H9 (cell line): ENCODE measurements at places on chromosomes 3 and 15. TPM values are rescaled to one million over a fixed set of nuclear protein-coding genes. Genes with fewer than 3 reads are reported as not detected.

Gene TMEM87A
- total RNA-seq: 43.3 and 46.7 TPM in 2 replicates

- no peak for DNase-seq
- H3K27me3 ChIP-seq: no peaks in the 10 kb centered on the region
- no peak overlapping the region for H3K27ac ChIP-seq
- no peak overlapping the region for H3K4me3 ChIP-seq
- no peaks in the 10 kb centered on the region for H3K4me1 ChIP-seq
Measured at GRCh38 chr3:171965067-171965712, 74.2 kb upstream of the FNDC3B start.

GRCh38 chr15:45657254-45657653, 22.4 kb downstream of the SQOR start:
- H3K36me3 ChIP-seq: no peaks in the 10 kb centered on the region
- H3K27me3 ChIP-seq: no peaks in the 10 kb centered on the region
- no peak overlapping the region for H3K27ac ChIP-seq
- H3K4me1 ChIP-seq: no peaks in the 10 kb centered on the region

GRCh38 chr15:53036641-53037040, 246.5 kb upstream of the ONECUT1 start:
- no peaks in the 10 kb centered on the region for H3K27me3 ChIP-seq
- no peaks in the 10 kb centered on the region for H3K36me3 ChIP-seq
- no peak overlapping the region for H3K4me3 ChIP-seq
- no peak overlapping the region for H3K27ac ChIP-seq

DNA sequence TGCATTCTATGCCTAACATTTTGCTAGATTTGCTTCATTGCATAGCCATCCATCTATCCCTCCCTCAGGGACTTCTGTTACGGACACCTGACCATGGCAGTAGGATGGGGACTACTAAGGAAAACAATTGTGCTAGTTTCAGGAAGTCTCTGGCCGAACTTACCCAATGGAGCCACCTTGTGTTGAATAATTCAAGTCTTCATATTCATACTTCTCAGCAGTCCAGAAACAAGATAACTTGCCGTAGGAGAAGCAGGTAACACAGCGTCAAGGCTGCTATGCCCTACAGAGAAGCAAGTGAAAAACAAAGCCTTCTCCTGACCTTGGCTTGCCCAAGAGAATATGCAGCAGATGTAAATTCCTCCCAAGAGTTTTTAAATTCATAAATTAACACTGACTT, 685.3 kb downstream of the GRM7 start:
- H3K36me3 ChIP-seq: peaks cover 5% of the 10 kb centered on the region
- no peak overlapping the region for H3K4me3 ChIP-seq
- H3K4me1 ChIP-seq: no peaks in the 10 kb centered on the region
- H3K27ac ChIP-seq: no peak overlapping the region

GRCh38 chr15:91526424-91526823, 327.1 kb upstream of the SLCO3A1 start:
- no peak overlapping the region for H3K4me3 ChIP-seq
- H3K36me3 ChIP-seq: 0 out of 3 replicates have a peak, but pooled peaks cover 4% of the 10 kb centered on the region
- no peak for DNase-seq
- no peaks in the 10 kb centered on the region for H3K27me3 ChIP-seq
- H3K27ac ChIP-seq: no peak overlapping the region

- no peaks in the 10 kb centered on the region; the same call in 2 of the 3 replicates for H3K36me3 ChIP-seq
- H3K27ac ChIP-seq: no peak overlapping the region
- H3K4me3 ChIP-seq: no peak overlapping the region
Measured at GRCh38 chr3:69445498-69445897, 59.6 kb upstream of the FRMD4B start.

GRCh38 chr15:84590406-84590805, 10.4 kb upstream of the ZSCAN2 start:
- no peaks in the 10 kb centered on the region; the same call in 1 of the 2 replicates for H3K4me1 ChIP-seq
- H3K4me3 ChIP-seq: no peak overlapping the region
- DNase-seq: no peak
- no peaks in the 10 kb centered on the region for H3K27me3 ChIP-seq

- no peak overlapping the region for H3K27ac ChIP-seq
- no peak for DNase-seq
- no peak overlapping the region for H3K4me3 ChIP-seq
- H3K27me3 ChIP-seq: no peaks in the 10 kb centered on the region
- peaks cover 29% of the 10 kb centered on the region for H3K36me3 ChIP-seq
- H3K4me1 ChIP-seq: no peaks in the 10 kb centered on the region
Measured at GRCh38 chr3:57605683-57606082, 8.5 kb upstream of the ARF4 start.

Gene ACP3
- 0.17 and 0.39 TPM in 2 replicates for total RNA-seq

DNA sequence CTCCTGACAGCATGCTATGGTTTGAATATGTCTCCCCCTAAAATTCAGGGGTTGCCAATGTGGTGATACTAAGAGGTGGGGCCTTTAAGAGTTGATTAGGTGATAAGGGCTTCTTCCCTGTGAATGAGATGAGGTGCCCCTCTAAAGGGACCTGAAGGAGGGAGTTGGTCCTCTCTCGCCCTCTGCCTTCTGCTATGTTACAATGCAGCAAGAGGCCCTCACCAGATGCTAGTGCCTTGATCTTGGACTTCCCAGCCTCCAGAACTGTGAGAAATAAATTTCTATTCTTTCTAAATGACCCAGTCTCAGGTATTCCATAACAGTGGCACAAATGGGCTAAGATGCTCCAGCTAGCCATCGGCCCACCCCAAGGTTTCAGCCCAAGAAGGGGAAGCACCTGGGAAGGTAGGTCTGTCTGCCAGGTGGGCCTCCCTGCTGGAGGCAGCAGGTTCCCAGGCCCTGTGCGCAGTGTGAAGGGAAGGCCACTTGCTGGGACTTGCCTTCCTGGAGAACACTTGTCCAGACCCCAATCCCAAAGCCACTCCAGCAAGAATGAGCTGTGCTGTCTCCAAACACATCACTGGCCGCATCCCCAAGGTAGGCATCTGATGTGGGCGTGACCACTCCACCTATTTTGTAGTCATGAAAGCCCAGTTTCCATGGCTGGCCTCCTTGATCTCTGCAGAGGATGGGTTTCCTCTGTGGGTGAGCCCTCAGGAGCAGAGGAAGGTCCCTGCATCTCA, 9.0 kb downstream of the TGM4 start:
- H3K36me3 ChIP-seq: peaks cover 2% of the 10 kb centered on the region; the same call in 1 of the 3 replicates
- H3K4me3 ChIP-seq: no peak overlapping the region
- H3K4me1 ChIP-seq: peaks cover 5% of the 10 kb centered on the region; the same call in 1 of the 2 replicates
- no peaks in the 10 kb centered on the region for H3K27me3 ChIP-seq

DNA sequence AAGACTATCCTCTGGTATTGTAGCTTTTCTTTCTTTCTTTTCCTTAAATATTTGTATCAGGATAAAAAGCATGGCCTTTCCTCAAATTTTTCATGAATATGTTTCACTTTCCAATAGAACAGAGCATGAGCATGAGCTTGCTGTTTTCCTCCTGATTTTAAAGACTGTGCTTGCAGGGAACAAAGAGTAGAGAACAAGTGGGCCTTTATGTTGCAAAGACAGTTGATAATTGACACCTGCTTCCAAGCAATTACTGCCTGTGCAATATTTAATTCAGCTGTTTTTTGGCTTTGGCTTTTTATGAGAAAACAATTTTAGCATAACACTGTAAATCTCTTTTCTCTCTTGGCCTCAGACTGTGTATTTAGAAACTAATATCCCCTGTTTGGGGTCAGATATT, 263.6 kb upstream of the AZI2 start:
- H3K27me3 ChIP-seq: no peaks in the 10 kb centered on the region
- DNase-seq: no peak
- H3K4me3 ChIP-seq: no peak overlapping the region
- H3K27ac ChIP-seq: no peak overlapping the region
- no peaks in the 10 kb centered on the region; the same call in 2 of the 3 replicates for H3K36me3 ChIP-seq

Gene SPESP1
- total RNA-seq: not detected in 2 replicates
